Muscle of arm (tissue), 14 donors: ENCODE measurements at places on chromosomes 4 and X.

DNA sequence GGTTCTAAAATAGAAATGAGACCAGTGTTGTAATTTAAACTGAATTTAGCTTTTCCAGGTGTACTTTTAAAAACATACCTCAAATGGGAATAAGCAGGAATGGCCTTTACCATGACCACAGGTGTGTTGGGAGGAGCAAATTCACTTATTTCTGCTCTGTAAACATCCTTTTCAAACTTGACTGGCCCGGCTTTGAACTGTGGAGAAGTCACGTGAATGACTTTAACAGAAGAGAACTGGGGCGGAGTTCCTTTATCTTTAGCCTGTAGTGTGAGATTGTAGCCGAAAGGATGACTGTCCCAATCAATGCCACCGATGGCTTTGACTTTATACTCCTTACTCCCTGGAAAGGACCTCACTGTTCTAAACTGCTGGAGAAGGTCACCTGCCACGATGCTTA, 15.1 kb downstream of the FAT1 start:
- DNase-seq = no peak

DNA sequence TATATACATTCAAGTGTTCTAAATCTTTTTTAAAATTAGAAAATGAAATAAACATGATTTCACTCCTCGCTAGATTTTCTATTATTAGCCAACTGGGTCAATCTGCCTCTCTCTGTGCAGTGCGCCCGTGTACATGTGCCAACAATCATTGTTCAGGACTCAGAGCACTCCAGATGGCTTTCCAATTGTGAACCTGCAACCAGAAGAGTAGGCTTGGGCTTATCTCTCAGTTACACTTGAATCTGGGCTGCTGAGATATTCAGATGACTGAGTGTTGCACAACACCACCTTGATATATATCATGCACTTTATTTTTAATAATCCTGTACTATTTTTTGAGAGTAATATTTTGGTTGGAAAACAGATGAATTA, 184.0 kb upstream of the FSTL5 start:
- no peak for DNase-seq

GRCh38 chr4:31375936-31376335, 655.8 kb downstream of the PCDH7 start:
- DNase-seq = peak; percentile 37

GRCh38 chr4:99845708-99846469, 29.3 kb downstream of the DAPP1 start:
- DNase-seq = no peak

DNA sequence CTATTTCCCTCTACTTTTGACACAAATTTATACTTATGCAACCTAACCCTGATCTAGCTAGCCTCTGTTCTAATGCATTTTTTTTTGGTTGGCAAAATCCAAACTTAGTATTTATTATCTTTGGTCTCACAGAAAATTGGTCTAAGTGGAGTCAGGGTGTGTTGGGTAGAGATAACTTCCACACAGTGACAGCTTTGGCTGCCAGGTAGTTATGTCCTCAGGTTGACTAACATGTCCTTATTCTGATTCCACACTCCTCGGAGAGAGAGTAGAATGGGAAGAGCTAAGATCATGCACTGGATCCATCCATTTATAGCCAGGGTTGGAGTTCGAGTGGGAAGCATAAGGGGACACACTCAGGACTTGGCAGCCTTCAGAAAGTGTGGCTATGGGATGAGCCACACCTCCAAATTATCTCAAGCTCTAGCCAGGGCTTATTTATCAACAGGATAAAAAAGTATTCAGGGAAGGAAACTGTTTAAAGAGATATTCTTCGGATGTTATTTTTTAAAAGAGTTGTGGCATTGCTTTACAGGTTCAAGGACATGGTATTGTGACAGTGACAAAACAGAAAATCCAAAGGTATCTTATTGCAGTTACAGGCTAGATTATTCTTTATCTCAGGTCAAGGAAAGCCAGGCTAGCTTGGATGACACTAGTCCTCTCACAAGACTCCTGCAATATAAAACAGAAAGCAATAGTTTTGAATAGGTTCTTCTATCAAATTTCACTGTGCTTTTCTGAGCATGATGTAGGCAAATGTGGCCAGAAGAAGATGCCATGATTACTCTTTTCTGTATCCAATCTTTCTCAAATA, 51.5 kb downstream of the NPY1R start:
- no peak for DNase-seq
